Sciatic nerve (tissue), 2 donors: ENCODE measurements at places on chromosomes 2 and 18. TPM values are rescaled to one million over a fixed set of nuclear protein-coding genes. Genes with fewer than 3 reads are reported as not detected.

- no peak for DNase-seq
Measured at GRCh38 chr18:35635170-35635569, 53.6 kb downstream of the GALNT1 start.

DNA sequence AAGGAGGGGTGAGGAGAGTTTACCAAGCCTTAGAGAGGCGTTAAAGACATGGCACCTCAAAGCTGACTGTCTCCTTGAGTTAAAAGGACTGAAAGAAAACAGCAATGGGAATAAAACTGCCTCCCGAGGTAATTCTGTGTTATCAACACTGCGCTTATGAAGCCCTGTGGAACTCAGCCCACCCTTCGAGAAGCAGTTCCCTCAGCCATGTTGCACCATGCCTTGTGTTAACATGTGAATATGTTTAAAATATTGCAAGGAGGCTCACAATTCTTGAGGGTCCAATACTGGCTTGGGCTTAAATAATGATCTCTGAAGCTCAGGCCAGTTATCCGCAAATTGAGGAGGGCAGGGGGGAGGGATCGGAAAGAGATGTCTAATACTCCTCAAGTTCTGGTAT lies 14.7 kb downstream of the KLF7 start:
- DNase-seq: no peak

GRCh38 chr2:226581004-226581403 lies 218.6 kb downstream of the IRS1 start:
- DNase-seq: no peak

DNA sequence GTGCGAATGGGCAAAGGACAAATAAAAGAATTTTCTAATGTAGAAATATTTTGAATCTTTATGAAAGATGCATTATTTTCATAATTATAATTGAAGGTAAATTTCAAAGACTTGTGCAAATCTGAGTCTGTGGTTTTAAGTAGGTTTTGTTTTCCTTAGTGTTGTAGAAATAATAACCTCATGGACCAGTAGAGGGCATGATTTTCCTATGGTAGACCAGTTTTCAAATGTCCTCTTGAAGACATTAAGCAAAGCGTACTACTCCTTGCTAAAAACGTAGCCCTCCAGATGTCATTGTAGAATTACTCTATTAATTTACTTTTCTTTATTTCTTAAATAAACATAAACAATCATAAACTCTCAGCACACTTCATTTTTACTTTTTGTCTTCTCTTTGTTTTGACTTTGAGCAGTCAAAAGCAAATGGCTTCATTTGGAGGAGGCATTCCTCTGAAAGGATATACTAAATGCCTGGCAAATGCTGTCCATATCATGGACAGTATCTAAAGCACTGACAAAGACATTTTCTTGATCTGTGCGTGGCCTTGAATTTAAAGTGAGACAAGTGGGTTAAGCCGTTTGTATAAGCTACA lies 85.8 kb upstream of the FAM237A start:
- DNase-seq: no peak

DNA sequence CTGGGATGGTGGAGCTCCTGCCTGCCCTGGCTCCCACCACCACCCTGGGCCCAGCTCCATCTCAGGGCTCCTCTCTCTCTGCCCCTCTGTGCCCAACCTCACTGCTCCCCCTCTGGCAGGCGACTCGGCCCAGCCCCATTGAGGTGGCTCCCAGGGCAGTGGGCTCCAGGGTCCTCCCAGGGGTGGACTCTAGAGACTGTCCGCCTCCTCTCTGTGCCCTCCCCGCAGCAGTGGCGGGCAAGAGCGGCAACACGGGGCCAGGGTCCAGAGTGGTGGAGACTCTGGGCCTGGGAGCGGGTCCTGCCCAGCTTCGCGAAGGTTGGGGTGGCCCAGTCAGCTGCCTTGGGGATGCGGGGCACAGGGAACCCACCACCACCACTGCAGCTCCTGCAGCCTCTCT lies 27.4 kb downstream of the DDX1 start:
- no peak for DNase-seq

GRCh38 chr2:112010751-112011150 lies 44.3 kb upstream of the TMEM87B start:
- DNase-seq: no peak

- DNase-seq: no peak
Measured at GRCh38 chr2:236744716-236745115, 175.1 kb downstream of the ACKR3 start.

GRCh38 chr2:240947176-240947575 lies 41.0 kb downstream of the CROCC2 start:
- DNase-seq: peak; percentile 42

GRCh38 chr2:127704641-127705390 lies 3.5 kb downstream of the SFT2D3 start:
- no peak for DNase-seq

DNA sequence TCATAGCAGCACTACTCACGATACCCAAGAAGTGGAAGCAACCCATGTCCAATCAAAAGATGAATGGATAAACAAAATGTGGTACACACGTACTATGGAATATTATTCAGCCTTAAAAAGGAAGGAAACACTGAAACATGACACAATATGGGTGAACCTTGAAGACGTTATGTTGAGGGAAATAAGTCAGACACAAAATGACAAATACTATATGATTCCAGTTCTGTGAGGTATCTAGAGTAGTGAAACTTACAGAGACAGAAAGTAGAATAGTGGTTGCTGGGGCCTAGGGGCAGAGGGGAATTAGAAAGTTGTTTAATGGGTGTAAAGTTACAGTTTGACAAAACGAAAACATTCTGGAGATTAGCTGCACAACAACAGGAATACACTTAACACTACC lies 24.7 kb downstream of the TLK1 start:
- DNase-seq: no peak

DNA sequence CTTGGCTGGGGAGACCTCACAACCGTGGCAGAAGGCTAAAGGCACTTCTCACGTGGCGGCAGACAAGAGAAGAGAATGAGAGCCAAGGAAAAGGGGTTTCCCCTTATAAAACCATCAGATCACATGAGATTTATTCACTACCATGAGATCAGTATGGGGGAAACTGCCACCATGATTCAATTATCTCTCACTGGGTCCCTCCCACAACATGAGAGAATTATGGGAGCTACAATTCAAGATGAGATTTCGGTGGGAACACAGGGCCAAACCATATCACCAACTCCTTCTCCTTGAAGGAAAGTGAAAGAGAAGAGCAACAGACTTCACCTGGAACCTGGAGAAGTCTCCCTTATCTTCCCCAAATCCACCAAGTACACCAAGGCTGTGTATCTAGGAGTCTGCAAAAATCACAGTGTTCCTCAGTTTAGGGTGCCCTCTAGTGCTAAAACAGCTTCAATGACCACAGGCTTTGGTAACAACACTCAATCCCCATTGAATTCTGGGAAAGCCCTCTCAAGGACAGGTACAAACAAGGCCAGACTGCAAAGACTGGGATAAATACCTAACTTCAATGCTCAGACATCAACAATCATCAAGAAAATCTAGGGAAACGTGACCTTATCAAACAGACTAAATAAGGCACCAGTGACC lies 148.8 kb upstream of the SRD5A2 start:
- no peak for DNase-seq

DNA sequence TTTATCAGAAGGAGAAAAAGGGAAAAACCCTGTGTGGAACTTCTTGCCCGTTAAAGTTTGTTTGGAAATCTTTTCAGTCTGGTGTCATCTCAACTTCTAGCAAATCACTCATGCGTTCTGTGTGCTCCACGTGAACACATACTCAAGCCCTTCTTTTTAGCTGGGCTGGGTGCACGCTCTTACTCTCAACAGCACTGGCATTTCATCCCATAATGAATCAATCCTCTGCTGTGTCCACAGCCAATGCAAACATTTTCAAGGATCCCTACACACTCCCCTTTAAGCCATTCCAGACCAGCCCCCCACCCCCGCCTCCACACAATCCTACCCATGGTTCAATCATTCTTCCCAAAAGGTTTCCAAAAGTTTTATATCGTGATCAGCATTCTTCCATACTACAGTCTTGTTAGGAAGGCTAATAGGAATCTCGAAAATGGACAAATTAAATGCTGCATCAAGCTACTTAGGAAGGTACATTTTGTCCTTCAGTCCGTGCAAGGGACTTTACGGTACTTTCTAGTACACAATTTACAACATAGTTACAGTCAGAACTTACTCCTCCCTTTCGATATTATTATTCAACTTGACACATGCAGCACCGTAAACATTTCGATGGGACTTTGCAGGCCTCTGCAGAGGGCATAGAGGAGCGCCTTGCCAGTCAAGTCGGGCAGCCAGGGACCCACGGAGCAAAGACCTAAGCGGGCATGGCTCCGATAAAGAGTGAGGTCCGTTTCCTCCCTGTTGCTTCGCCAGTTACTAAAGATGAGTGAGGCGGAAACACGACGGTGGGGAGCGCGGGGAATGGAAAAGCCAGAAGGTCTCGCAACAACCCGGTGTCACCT lies 1.4 kb downstream of the PTGR3 start:
- peak; percentile 69 for DNase-seq

- no peak for DNase-seq
Measured at GRCh38 chr2:148720501-148721001, 76.0 kb downstream of the EPC2 start.

GRCh38 chr2:62854600-62855514 lies 149.3 kb downstream of the EHBP1 start:
- DNase-seq: no peak

DNA sequence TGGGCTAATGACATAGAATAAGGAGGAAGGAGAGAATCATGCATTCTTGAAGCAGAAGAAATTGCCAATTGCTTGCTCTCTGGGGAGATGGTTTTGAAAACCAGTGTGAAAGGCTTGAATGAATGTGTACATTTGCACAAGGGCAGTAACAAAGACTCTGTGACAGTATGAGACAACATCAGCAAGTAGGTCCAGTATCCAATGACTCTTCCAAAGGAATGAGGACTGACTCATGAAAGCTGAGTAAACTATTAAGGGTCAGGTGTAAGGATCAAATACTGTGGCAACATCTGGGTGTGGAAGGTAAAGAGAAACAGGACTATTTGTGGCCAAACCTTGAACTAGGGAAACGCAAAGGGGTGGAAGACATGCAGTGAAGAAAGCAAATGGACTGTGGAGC lies 886.0 kb upstream of the CHAC2 start:
- no peak for DNase-seq

- DNase-seq: no peak
Measured at GRCh38 chr2:231648579-231649174, 56.0 kb downstream of the TEX44 start.

DNA sequence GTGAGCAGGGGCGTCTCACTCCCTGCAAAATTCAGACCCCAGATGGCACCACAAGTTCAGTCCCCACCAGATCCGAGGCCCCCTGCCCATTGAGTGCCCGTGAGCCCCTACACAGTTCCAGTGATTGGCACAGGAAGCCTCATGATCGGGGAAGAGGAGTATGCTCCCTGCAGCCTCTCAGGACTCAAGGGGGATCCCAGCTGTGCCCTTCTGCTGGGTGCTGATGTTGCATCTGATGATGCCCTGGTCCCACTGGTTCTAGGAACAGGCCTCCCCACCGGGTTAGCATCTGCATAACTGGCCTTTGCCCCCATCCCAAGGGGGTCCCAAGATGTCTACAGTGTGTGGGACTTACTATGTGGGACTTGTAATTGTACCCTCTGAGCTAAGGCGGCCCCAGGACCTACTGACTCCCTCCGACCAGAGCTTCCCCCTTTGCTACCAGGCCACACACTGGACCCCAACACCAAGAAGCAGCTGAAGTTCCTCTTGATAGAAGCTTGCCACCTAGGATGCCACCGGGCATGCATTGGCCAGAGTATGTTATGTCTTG lies 8.6 kb downstream of the ALPG start:
- peak; percentile 46 for DNase-seq

- DNase-seq: no peak
Measured at GRCh38 chr2:29829841-29830240, 91.5 kb downstream of the ALK start.

GRCh38 chr2:230664128-230664527 lies 48.5 kb upstream of the CAB39 start:
- DNase-seq: no peak

DNA sequence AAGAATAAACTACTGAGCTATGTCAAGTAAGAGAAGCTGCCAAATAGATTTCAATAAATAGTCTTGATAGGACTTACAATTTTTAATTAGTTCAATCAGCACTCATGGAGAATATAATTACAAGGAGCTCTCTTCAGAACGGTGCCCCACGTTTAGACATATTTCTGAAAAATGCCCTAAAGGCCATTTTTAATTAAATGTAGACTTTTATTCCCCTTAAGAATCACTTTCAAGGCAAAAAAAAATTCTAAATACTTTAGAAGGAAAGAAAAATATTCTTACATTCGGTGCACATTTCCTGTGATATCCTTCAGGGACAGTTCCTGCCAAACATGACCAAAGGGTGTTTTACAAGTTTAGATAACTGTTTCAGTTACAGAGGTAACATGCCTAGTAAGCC lies 202.5 kb upstream of the CDH7 start:
- no peak for DNase-seq

GRCh38 chr2:233185963-233186362 lies 65.5 kb upstream of the ATG16L1 start:
- DNase-seq: no peak

GRCh38 chr2:24972315-24972961 lies 683 bp upstream of the DNAJC27 start:
- DNase-seq: peak; percentile 67

DNA sequence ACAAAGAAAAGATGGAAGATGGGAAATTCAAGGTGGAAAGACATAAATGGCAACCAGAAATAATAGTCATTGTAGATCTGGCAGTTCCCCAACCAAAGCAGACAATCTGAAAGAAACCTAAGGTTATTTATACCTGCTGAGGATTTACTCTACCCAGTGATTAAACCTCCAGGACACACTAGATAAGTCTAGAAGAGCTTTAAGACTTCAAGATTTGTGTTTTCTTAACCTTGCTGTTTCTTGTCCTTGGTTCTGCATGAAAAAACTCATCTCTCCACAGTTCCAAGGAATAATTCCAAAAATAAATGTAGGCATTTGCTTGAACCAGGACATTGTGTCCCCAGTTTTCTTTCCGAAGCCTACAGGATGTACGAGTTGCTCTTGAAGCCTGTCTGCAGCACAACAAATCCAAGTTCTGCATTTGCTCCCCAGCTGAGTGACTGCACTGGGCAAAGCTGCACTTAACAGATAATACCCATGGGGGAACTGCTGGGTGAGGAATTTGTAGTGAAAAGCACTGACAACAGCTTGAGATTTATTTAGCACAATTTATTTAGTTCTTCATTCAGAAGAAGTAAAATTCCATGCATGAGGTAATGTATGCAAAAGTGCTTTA lies 19.8 kb downstream of the DTNA start:
- no peak for DNase-seq

- DNase-seq: no peak
Measured at GRCh38 chr2:39661826-39662225, 3.9 kb upstream of the TMEM178A start.

The RAD51AP2 gene
- not detected for total RNA-seq

The IL36B gene
- not detected for total RNA-seq

The IL37 gene
- not detected for total RNA-seq

The DSG1 gene
- 0.04 TPM for total RNA-seq

The SPATA3 gene
- total RNA-seq: not detected

The CLEC4F gene
- total RNA-seq: 1.7 TPM

The DES gene
- total RNA-seq: 1.4 TPM

The CFC1 gene
- total RNA-seq: not detected

The SCLY gene
- 15.1 TPM for total RNA-seq

The RSAD2 gene
- 7.5 TPM for total RNA-seq

The RBKS gene
- total RNA-seq: 4.8 TPM

The CAPN10 gene
- total RNA-seq: 37.2 TPM

The SESTD1 gene
- 139 TPM for total RNA-seq
